ENCODE measurements at places on chromosomes 6 and 20.
A peak's percentile ranks its signal among the peaks of the same experiment; 100 is the strongest.

DNA sequence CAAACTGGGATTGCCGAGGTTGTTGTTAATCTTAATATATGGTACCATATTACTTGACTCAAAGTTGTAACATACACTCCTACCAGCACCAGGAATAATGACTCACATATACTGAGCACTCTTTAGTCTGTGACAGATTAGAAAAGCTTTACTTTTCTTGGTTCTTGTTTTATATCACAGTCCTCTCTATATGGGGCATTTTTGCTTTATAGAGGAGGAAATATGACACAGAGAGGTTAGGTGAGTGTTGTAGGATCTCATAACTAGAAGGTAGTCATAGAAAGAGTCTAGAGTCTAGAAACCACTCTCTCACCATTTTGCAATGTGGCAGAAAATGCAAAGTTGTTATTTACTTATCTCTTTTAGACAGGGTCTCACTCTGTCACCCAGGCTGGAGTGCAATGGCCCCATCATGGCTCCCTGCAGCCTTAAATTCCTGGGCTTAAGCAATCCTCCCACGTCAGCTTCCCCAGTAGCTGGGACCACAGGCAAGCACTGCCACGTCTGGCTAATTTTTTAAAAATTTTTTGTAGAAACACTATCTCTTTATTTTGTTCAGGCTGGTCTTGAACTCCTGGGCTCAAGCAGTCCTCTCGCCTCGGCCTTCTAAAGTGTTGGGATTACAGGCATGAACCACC is 13.4 kb downstream of the TRIM38 start:
- DNase-seq: peak; percentile 65

GRCh38 chr6:146433881-146434731 is 109.5 kb upstream of the RAB32 start:
- no peak for DNase-seq

DNA sequence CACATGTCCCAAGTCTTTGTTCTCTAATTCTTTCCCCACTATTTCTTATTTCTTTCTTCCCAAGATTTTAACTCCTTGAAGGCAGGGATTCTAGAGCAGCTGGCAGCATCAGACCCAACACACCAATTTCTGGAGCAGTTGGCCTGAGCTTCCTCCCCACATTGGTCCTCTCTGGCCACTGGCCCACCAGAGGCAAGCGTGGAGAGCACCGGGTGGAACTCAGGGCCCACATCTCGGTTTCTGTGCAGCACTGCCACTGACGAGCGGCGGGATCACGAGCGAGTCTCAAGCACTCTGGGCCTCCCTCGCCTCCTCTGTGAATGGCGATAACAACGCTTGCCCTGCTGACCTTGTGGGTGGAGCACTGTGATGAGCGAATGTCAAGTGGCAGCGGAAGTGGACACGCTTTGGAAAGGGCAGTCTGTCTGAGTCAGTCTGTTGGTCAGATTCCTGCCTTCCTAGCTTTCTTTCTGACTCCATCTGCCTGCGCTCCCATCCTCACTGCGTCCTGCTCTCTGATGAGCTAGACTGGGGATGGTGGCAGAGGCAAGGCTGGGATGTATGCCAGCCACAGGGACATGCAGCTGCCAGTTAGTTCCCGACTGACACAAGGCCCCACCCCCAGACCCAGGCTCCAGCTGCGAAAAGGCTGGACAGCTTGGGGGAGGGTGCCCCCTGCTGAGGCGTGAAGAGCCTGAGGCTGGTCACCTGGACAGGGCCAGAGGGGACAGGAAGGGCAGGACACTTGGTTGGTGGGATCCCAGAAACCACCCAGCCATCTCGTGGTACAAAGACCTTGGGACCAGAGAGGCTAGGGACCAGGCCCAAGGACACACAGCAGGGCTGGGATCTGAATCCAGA is 4.5 kb upstream of the SPDEF start:
- no peak for DNase-seq

GRCh38 chr6:107532706-107533105 is 42.8 kb downstream of the SOBP start:
- DNase-seq: no peak

GRCh38 chr6:12963567-12963966 is 247.0 kb downstream of the PHACTR1 start:
- no peak for DNase-seq

DNA sequence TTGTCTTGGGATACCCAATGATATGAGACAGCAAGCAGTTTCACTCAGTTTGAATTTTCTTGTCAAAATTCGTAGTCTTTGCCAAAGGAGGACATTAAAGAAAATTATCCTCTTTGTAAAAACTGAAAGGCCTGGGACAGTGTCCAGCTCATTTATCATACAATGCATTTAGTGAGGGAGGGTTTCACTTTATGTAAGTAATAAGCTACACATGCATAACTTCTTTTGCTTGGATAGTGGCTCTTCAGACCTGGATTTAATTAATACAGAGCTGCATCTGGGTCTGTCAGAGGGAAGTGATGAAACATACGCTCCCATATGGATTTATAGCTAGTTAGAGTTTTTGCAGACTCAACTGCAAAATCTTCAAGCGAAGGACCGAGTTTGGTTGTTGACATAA is 175.6 kb downstream of the PHACTR1 start:
- DNase-seq: no peak

GRCh38 chr6:6331946-6332601 is 11.6 kb upstream of the F13A1 start:
- no peak for DNase-seq

DNA sequence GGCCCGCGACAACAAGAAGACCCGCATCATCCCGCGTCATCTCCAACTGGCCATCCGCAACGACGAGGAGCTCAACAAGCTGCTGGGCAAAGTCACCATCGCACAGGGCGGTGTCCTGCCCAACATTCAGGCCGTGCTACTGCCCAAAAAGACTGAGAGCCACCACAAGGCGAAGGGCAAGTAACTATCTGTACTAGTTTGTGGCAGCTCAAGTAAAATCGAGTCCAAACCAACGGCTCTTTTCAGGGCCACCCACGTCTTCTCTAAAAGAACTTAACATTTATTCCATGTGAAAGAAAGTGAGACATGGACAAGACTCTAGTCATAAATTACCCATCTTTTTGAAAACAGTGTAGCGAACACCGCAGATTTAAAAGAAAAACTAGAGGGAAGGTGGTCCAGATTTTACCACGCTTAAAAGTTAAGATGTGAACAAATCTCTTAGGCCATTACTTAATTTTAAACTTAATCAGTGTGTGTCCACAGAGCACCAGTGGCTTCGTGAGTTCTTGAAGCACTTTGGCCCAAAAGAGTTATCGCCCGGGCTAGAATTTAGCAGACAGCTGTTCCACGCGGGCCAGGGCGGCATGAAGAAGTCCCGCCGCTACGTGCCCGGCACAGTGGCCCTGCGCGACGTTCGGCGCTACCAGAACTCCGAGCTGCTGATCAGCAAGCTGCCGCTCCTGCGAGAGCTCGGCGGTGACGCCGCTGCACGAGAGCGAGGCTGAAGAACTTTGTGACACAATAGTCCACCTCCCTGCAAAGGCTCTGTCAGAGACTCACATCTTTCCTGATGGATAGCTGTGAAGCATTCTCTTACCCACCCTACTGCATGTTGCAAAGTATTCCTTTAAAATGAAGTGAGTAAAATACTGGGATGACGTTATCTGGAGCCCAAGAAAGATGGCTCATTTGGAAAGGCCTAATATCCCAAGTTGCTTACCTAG is 113.9 kb upstream of the PRSS16 start:
- DNase-seq: peak; percentile 91

GRCh38 chr20:32920530-32921298 is 62.0 kb downstream of the EFCAB8 start:
- DNase-seq: no peak

- no peak for DNase-seq
These were observed at the start of gene TFAP2A for GRCh38 chr6:10414756-10415616. TSS of gene TFAP2A (minus strand) at chr6:10415074. CDS start at chr6:10414991, 83 bp downstream.

- DNase-seq: no peak
These were observed 65.9 kb upstream of the SLC22A23 start for GRCh38 chr6:3522561-3523260.

DNA sequence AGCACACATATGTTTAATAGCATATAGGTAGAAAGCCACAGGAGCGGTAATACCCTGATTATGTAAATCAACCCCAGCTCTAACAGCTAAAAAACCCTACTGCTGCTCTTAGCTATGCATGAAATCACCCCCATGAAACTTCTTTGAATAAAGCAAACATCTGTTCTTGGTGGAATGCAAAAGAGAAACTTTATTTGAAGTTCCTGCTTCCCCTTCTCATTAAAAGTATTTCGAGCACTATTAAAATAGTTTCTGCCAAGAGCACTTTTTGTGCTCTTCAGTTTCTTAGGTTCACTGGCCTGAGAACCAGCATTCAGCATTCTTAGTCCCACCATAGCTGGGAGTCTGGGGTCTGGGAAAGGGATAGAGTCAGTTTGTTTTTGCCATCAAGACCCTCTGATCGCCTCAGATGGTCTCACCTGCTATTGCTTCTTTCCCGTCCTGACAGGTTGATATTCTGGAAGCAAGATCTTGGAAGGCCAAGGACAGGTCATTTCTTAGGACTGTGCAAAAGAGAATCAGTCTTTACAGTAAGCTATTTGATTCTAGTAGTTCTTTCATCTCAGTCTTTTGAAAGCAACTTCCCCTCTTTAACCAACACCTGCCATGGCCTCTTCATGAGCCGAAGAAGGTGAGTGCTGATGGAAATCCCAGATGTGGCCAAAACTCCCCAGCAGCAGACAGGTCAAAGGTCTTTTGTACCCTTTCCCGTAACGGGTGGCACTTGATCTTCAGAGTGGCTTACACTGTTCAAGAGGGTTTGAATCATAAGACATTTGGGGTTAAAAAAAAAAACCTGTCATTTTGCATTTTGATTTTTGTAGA is 76.5 kb upstream of the TMEM170B start:
- peak; percentile 25 for DNase-seq

DNA sequence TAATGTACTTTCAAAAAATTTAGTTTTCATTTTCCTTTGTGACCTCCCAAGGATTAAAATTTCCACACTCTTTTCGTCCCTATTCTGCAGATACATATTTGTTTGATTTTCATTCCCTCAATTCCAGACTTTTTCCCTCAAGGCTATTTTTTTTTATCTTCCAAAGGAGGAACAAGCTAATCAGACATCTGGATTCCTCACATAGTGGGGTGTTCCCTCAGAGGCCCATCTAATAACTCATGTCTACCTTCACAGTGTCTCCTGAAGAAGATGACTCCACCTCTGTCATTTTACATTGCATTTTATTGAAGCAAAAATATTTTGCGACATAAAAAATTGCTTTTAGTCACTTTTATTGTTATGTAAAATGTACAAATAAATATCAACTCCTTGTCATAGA is 122.2 kb downstream of the RFPL4B start:
- no peak for DNase-seq

GRCh38 chr6:32060966-32061655 is 22.9 kb downstream of the CYP21A2 start:
- DNase-seq: no peak

GRCh38 chr6:168666699-168667427 is 225.9 kb downstream of the SMOC2 start:
- no peak for DNase-seq

- DNase-seq: no peak
These were observed 108.4 kb upstream of the INSM1 start for GRCh38 chr20:20259533-20259932.

- no peak for DNase-seq
These were observed 477.9 kb upstream of the FLRT3 start for GRCh38 chr20:14815340-14815739.

GRCh38 chr6:90368001-90368400 is 71.4 kb upstream of the BACH2 start:
- no peak for DNase-seq

GRCh38 chr6:52513464-52513863 is 63.4 kb downstream of the TRAM2 start:
- DNase-seq: no peak

- no peak for DNase-seq
These were observed 100.1 kb downstream of the EPHA7 start for GRCh38 chr6:93319304-93319703.

GRCh38 chr6:52426667-52427066 is 6.5 kb downstream of the EFHC1 start:
- DNase-seq: no peak

- peak; percentile 69 for DNase-seq
These were observed 37.2 kb upstream of the TAF8 start for GRCh38 chr6:42013134-42013516.

DNA sequence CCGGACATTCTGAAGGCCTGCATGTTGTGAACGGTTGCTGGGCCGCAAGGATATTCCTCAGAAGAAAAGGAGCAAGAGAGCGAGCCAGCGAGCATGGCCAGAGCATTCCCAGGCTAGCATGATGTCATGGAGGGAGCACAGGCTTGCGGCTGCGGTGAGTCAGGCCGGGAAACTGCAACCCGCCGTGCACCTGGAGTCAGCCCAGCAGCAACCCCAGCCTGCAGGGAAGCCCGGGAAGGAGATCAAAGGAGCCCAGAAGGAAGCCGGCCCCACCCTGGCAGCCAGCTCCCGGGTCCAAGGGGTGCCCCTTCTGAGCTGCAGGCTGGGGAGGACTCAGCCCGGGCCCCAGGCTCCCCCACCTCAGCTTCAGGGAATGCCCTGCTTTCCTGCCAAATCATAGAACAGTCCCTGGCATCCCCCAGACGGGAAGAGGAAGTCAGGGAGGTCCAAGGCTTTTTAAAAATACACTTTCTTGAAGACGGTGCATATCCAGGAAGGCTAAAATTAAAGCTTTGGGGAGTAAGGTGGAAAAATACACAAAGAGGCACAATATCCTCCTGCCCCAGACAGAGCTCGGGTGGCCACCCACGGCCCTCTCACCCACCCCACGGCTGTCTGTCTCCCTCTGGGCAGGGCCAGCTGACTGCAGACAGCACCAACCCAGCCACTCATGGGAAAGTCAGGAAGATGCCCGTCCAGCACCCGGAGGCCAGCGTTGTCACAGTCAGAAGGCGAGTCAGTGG is 53.7 kb downstream of the BMP7 start:
- DNase-seq: no peak

DNA sequence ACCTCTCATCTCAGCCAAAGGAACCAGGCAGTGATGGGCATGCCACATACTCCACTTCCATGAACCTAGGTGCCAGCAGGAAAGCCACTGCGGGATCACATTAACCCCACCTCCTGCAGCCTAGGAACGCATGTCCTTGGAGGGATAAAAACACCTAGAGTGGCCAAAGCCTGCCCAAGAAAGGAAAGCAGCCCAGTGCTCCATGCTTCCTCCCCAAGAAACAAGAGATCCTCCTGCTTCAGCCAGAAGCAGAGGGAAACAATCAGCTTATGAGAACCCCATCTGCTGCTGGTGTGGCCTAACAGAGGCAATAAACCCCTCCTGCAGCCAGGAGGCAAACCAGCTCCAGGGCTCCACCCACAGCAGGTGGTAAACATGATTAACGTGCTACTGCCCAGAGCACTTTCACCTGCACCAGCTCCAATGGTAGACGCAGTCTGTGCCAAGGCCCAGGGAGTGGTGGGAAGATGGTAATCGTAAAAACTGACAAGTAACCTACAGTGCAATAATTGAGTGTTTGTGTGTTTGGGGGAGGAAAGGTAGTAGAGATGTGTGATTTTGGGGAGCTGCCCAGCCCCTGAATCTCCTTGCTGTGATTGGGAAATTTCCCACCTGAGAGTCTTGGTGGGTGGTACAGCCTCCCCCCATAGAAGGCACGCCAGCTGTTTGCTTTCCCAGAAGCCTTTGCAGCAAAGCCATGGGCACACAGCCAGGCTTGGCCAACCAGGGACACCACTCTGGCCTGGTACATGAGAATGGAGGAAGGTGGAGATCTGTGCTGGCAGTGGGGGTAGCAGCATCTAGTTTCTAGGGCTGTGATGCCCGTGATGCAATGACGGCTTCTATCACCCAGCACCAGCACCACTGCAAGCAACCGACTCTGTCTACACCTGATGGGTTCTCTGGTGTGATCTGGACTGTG is 50.6 kb upstream of the TBC1D7 start:
- DNase-seq: no peak

- DNase-seq: no peak
These were observed 107.7 kb downstream of the AGPAT4 start for GRCh38 chr6:161166176-161166575.

All from activated CD4-positive, alpha-beta T cell treated with anti-CD3 and anti-CD28 coated beads, Interleukin-10, Interleukin-2, amounts not matched to agents 100 ng/mL and 50 ng/mL, durations not matched to agents 16 hours and 8 hours (primary cell).